CD4-positive, alpha-beta T cell treated with Interleukin-2 at 100 ng/mL for 4 hours (primary cell): ENCODE measurements at places on chromosomes 12 and 14.

- DNase-seq: no peak
Measured at GRCh38 chr12:45089411-45090075, 38.6 kb upstream of the DBX2 start.

GRCh38 chr12:101863981-101864380 lies 13.4 kb upstream of the DRAM1 start:
- DNase-seq: no peak

DNA sequence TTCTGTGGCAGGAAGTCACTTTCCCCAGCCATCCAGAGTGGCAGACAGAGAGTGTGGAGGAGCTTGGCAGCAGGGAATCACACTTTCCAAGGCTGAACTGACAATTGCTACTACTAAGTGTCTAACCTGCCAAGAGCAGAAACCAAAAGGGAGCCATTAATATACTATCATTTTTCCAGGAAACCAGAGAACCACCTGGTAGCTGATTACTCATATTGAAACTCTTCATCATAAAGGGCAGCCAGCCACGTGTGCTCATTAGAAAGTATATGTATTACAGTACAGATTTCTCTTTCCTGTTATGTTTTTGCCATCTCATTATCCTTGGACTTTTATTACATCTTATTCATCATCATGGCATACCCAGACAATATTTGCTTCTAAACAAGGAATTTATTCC lies 374.9 kb downstream of the GXYLT1 start:
- no peak for DNase-seq

- DNase-seq: no peak
Measured at GRCh38 chr12:75822416-75822815, 209.2 kb downstream of the PHLDA1 start.

- peak; percentile 71 for DNase-seq
Measured at GRCh38 chr12:57063991-57064685, 14.2 kb upstream of the MYO1A start.

- DNase-seq: no peak
Measured at GRCh38 chr12:30515351-30515750, 180.3 kb downstream of the IPO8 start.

DNA sequence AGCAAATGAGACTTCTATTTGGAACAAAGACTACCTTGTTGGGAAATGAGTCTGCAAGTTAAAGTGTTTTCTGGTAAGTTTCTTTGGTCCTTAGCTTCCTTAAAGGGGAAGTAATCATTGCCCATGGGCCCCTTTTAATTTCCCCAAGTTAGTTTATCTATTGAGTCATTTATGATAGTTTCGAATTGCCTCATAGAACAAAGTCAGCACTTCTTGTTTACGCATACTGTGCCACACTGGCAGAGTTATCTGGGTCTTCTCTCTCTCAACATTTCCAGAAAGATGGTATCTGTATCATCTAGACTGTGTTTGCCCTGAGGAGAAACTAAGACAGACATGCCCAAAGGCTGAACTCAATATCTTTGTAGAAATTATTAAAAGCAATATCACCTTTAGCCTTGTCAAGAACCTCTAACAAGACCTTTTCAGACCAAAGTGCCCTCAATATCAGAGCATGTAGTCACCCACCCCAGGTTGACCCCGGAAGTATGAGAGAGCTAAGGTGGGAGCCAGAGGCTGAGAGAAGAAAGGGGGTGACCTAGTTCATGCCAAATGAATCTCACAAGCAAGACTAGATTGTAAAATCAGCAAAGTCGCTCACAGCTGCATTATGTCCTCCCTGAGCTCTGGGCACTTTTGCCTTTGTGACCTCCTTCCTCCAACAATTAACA lies 40.0 kb downstream of the GPR65 start:
- DNase-seq: no peak

DNA sequence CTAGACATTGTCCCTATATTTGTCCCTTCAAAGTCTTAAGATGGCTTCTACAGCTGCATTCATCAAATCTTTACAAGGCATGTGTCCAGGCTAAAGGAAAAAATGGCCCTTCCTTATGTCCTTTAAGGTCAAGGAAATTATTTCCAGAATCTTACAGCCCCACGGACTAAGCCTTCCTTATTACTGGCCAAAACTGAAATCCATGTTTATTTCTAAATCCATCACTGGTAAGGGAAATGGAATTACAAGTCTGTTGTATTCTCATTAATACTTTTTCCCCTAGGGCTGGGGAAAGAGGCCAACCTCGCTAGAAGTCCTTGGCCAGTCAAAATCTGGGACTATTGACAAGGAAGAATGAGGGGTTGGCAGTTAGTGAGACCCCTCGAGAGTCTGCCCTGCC lies 252.5 kb downstream of the TMEM132C start:
- DNase-seq: no peak

DNA sequence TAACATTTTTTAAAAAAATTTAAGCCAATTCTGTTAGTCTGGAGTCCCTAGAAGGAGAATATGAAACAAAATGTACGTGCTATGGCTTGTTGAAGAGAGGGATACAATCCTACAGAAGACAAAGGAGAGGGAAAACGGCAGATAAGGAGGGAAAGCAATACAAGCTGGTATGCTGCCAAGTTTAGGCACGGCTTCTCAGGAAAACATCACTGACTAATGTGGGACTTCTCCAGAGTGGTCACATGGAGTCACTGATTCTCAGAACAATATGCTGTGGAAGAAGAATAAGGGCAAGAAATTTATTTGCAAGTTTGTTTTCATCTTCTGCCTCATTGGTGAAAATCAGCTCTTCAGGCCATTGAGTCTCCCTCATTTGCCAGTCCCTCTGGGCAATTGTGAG lies 22.9 kb upstream of the NR1H4 start:
- DNase-seq: no peak

DNA sequence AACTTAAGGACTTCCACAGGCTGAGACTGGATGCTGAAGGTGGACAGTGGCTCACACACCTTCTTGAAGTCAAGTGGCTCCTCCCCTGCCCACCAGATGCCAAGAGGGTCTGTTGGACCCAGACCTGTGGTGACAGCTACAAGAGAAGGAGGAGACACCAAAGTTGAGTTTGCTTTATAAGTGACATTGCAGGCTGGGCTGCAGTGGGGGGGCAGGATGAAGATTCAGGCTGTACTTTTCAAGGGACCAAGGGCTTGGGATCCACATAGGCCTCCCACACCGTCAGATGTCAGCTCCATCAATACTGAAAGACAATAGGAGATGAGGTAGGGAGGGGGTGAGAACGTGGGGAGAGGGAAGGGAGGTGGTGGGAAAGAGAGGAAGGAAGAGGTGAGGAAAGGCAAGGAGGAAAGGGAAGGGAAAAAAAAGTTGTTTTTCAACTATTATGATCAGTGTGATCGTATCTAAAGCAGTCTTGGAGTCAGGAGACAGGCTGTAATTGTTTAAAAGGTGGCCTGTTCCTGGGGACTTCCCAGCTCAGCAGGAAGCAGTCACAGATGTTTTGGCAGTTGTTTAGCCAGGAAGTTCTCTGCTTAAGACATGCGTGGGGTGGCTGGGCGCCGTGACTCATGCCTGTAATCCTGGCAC lies 84.1 kb upstream of the RESF1 start:
- DNase-seq: peak; percentile 83

- DNase-seq: no peak
Measured at GRCh38 chr12:115588131-115588530, 689.4 kb downstream of the MED13L start.

GRCh38 chr14:35506927-35507326 lies 27.0 kb upstream of the INSM2 start:
- DNase-seq: no peak

DNA sequence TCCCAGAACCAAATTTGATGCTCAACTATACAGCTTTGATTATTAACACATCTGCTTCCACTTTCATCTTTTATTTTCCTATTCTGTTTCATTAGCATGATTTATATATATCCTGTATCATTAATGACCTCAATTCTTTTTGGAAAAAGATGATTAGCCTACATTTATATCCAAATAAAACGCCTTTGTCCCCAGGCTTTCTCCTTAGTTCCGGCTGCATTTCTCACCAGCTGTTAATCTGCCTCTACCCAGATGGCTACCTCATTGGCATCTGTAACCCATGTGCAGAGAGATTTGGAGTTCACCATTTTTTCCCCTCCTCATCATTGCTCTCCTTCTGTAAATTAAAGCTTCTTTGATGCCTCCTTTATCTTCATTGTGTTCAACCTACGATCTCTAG lies 336.8 kb upstream of the RGS6 start:
- DNase-seq: no peak

- no peak for DNase-seq
Measured at GRCh38 chr14:96380735-96381134, 11.2 kb upstream of the AK7 start.

DNA sequence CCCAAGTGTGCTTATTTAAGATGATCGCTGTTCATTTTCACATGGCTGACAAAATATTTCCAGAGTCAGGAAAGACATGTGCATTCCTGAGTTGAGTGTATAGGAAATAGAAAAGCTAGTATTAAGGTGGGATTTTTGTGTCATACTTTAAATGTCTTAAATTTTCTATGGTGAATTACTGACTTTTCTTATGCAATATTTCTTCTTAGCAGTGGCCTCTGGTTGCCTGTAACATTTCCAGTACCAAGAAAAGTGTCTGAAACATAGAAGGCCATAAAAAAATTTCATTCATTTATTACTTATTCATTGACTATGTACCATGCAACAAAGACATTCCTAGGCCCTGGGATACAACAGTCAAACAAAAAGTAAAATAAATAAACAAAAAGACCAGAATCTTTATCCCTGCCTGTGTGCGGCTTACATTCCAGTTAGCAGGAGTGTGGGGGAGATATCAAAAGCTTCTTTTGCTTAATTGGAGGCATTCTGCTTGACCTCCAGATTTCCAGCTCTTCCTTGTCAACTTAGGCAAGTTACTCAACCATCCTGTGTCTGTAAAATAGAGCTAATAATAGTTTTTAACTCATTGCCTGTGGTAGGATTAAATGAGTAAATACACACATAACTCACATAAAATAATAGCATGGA lies 216.3 kb upstream of the FLRT2 start:
- DNase-seq: no peak

GRCh38 chr12:30822385-30823155 lies 67.8 kb upstream of the CAPRIN2 start:
- DNase-seq: peak; percentile 4

- DNase-seq: no peak
Measured at GRCh38 chr12:130420071-130420470, 82.4 kb downstream of the PIWIL1 start.

GRCh38 chr12:89939522-89940215 lies 231.0 kb upstream of the ATP2B1 start:
- no peak for DNase-seq

DNA sequence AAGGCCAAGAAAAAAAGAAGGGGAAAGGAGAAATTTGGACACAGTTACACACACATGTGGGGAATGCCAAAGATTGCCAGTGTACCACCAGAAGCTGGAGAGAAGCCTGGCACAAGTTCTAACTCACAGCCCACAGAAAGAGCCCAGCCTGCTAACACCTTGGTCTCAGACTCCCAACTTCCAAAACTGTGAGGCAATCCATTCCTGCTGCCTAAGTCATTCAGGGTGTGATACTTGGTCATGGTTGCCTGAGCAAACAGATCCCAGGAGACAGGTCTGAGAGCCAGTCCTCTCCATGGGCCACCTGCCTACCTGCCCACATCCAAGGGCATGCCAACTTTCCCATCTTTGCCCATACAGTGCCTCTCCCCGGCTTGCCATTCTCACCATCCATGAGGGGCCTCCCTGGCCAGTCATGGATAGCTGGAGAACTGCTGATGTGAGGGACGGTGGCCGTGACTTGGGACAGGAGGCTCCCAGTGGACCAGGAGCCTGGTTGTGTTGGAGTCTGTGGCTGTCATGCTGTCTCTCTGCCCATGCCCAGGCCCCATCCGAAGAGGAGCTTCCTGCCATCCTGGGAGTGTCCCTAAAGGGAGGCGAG lies 198.0 kb upstream of the RTL1 start:
- no peak for DNase-seq

- DNase-seq: no peak
Measured at GRCh38 chr14:104792945-104793702, 2.4 kb downstream of the AKT1 start.

DNA sequence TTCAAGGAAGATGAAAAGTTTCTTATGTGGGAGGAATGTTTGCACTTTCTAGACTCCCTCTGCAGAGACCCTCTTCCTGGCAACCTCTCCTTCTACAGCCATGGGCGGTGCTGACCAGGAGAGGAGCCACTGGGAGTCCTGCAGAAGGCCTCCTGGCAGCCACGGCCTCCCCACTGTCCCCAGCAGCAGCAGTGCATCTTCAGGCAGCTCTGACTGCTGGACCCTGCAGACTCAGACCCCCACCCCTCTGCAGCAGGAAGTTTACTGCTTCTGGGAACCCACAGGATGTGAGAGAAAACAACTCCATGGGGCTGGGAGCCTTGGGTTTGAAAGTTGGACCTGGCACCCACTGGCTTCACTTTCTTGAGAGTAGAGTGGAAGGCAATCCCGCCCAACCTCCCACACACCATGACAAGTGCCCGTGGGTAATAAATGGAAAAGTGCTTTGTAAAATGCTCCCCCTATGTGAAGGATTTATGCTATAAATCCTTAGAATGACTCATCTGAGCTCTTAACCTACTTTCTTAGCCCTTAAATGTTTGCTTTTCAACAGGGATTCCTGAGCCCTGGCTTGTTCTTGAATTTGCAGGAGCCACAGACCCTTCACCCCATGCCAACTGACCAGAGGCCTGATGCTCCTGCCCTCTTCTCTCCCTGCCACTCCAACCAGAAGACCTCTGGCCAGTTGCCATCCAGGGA lies 37.5 kb upstream of the DDX11 start:
- DNase-seq: no peak

DNA sequence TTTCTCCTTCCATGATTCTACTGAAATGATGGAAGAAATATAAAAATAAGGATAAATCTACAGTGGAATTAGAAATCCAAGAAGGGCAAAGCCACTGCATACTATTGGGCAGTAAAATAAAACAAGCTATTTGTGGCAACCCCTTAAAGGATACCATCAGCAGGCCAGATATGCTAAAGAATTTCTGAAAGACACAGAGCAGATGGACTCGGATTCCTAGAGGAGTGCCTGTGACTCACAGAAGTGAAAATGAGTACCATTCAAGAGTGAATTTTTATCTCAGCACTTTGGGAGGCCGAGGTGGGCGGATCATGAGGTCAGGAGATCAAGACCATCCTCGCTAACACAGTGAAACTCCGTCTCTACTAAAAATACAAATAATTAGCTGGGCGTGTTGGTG lies 318.1 kb downstream of the LRIG3 start:
- DNase-seq: no peak

- no peak for DNase-seq
Measured at GRCh38 chr12:104863296-104863948, 94.7 kb downstream of the SLC41A2 start.

DNA sequence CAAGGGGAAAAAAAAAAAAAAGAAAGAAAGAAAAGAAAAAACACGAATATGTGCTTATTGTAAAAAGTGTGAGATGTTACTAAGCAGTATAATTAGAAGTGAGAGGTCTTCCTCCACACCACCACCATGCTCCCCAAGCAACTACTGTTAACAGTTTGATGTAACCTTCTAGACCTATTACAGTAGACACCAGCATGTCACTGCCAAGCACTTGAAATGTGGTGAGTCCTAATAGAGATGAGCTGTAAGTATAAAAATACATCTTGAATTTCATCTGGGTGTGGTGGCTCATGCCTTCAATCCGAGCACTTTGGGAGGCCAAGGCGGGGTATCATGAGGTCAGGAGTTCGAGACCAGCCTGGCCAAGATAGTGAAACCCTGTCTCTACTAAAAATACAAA lies 8.1 kb upstream of the SNRNP35 start:
- DNase-seq: no peak
